ENCODE measurements at places on chromosomes 2 and 18.

DNA sequence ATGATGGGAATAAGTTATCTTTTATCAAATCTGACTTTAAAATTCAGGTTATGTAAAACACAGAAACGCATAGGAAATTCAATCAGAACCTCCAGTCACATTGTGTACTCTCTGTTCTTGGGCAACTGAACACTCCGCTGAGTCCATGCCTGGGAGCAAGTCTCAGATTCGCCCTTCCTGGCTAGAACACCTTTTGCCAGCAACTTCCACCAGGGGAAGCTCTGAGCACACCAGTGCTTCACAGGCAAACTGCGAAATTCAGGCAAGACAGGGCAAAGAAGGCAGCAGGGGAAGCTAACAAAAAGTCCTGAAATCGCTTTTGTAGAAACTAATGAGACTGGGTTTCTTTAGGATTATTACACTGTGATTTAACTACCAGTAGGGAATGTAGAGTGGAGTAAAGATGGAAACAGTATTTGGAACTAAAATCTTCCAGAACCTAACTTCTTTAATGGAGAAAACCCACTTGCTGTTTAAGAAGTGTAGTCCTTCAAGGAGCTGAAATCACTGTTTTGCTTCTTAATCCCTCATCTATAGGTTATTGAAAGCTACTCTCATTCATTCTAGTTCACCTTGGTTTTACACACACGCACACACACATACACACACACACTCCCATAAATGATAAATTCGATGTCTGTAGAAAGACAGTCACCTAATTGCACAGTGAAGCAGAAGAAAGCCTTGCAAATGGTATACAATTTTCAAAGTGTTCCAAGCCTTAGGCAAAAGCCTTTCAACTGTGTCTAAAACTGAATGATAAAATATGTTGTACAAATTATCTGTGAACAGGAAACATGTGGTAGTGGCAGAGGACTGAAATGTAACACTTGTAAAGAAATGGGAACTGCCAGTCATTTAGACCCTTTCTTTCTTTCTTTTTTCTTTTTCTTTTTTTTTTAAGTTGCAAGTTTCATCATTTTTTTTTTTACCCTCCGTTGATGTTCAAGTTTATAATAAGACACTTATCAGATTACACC, 214.5 kb downstream of the TMEM182 start:
- DNase-seq = peak; percentile 73

DNA sequence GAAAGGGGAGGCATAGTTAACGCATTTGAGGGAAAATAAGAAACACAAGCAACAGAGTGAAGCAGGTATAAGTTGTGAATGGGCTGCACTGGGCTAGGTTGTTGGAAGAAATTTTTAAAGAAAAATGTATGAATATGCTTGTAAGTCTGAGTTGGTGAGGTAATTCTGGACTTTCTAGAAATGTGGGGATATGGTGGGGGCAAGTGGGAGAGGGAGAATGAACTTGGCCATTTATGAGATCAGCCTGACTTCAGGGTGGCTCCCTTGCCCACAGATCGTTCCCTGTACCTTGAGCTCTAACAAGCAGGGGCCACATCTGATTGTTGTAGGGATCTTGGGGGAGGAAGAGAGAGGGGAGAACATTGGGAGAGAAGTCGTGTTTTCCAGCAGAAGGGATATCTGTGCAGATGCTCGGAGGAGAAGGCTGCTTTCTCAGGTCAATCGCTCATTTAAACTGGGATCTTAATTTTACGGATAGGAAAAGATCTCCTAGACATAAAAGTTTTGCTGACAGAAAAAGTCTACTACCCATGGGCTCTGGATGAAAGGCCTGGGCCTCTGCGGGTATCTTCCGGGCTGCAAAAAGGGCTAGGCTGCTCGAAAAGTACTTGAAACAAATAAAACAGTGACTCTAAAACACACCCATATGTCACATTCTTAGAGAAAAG, 42.5 kb upstream of the FZD5 start:
- DNase-seq = no peak

- no peak for DNase-seq
Observed at GRCh38 chr18:29063346-29063745, 886.4 kb upstream of the CDH2 start.

DNA sequence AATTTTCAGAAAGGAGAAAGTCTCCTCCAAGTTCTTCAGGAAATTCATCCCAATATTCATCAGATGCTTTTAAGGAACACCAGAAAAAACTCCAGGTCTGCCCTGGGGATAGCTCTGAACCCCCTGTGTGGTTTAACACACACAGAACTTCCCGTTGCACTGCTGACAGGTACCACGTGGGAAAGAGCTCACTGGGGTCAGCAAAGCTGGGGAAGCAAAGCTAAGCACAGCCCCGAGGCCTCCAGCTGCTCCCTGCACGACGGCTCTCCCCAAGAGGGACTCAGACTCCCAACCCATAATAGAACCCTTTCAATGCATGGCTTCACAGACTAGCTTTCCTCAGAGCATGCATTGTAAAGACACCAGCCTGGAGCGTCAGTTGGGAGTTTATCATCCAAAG, 28.0 kb downstream of the ADI1 start:
- DNase-seq = no peak

- DNase-seq = no peak
Observed at GRCh38 chr2:222677981-222678380, 6.5 kb downstream of the MOGAT1 start.

GRCh38 chr18:3495691-3496430, 45.9 kb downstream of the TGIF1 start:
- no peak for DNase-seq

GRCh38 chr2:191789796-191790195, 57.1 kb downstream of the CAVIN2 start:
- no peak for DNase-seq

DNA sequence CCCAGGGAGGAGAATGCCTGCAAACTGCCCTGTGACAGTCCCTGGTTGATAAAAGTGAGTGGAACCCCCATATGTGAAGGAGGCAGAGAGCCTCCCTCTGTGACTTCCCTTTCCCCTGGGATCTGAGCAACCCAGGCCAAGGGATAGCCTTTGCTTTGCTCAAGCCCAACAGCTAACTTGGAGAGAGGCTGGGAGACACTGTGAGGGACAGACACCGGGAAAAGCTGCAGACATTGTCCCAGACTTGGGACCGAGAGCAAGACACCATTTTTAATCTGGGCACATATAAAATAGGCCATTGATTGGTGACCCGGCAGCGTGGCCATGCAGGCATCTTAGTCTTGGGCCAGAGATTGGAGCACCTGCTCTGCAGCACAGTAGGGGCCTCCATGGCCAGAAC, 96.1 kb upstream of the SALL3 start:
- no peak for DNase-seq

GRCh38 chr2:17813010-17813741, 3.1 kb upstream of the MSGN1 start:
- DNase-seq = no peak

GRCh38 chr2:158189526-158189925, 87.8 kb downstream of the UPP2 start:
- DNase-seq = no peak

DNA sequence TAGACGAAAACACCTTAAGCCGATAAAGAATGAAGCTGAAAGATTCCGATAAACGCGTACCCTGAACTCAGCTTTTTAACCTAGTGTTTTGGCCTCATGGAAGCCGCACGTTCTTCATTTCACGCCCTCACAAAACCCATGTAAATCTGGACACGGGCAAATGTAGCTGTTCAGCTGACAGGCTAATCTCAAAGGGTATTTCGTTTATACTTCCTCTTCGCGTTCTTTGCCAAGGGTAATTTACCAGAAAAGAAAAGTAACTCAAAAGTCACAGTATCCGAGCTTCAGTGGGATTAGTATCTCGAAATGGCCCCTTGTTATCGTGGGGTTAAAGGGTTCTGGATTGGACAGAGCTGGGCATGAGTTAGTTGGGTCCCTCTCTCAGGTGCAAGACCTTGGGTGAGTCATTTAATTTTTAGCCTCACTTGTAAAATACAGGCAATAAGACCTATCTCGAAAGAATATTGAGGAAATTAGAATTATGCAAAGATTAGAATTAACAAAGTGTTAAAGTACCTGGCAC, 22.0 kb upstream of the STPG4 start:
- no peak for DNase-seq

GRCh38 chr2:45496869-45497268, 114.2 kb downstream of the SRBD1 start:
- no peak for DNase-seq

- DNase-seq = peak; percentile 15
Observed at GRCh38 chr2:166516712-166517303, 22.8 kb upstream of the SCN7A start.

DNA sequence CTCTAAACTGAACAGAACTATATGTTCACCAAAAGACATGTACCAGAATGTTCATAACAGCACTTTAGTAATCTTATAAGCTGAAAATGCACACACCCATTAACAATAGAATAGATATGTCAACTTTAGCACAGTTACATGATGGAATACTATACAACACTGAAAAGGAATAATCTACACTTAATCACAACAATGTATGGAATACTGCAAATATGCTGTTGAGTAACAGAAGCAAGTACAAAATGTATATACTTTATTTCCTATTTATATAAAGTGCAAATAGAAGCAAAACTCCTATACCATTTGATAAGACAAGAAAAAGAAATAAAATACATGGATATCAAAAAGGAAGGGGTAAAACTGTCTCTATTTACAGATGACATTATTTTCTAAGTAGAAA, 352.8 kb downstream of the NCKAP5 start:
- DNase-seq = no peak

- DNase-seq = no peak
Observed at GRCh38 chr18:42289526-42289925, 334.5 kb downstream of the PIK3C3 start.

- no peak for DNase-seq
Observed at GRCh38 chr18:12449051-12449785, 41.5 kb downstream of the PRELID3A start.

DNA sequence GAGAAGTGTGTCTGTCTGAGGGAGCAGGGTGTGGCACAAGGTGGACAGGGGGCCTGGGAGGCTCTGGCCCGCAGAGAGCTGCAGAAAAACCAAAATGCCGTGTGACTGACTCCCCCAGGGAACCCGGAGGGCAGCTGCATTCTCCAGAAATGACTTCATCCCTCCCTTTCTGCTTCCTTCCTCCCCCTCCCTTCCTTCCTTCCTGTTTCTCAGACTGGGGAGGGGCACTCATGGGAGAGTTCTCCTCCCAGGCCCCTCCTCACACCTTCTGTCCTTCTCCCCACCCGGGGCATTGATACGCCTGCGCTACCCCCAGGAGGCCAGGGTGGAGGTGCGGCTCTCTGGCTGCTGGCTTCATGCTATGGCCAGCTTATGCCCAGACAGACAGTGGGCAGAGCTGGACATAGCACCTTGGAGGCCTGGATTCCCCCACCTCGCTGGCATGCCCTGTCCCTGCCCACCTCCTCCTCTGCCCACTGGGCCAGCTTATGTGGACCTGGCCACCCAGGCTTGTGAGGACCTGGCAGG, 8.2 kb upstream of the GPR17 start:
- DNase-seq = no peak

- no peak for DNase-seq
Observed at GRCh38 chr2:39537150-39537549, 100.1 kb upstream of the MAP4K3 start.

GRCh38 chr2:209663139-209663538, 108.5 kb upstream of the UNC80 start:
- DNase-seq = no peak

DNA sequence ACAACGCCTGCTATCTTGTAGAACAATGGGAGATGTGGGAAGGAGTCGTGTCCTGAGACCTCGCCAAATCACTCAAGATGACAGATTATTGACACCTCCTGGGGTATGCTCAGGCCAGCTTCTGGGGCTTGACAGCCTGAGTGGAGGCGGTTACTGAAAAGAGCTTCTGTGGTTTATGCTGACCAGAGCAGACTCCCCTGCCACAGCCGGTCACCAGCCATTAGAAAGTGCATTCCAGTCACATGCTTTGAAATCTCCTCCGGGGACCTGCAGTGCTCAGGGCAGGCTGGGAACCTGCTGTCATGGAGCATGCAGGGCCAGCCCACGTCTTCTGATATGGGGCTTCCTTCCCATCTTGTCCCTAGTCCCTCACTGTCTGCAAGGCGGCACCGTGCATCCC, 215.9 kb downstream of the SEPTIN10 start:
- DNase-seq = no peak

DNA sequence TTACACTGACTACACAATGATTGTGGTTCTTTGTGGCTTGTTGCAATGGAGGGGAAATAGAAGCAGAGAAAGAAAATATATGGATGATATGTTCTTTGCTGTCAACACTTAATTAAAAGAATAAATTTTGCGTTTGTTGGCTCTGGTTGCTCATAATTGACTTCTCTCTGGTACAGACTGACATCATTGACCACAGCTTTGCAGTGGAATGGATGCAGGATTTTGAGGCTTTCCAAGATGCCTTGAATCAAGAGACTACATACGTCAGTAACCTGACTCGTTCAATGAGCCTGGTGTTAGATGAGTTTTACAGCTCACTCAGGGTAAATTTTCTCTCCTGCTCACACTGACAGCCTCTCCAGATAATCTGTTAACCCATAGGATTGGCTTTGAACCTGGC, 9.9 kb downstream of the GPN1 start:
- DNase-seq = no peak

GRCh38 chr2:64342195-64343099, 111.5 kb upstream of the LGALSL start:
- DNase-seq = no peak

DNA sequence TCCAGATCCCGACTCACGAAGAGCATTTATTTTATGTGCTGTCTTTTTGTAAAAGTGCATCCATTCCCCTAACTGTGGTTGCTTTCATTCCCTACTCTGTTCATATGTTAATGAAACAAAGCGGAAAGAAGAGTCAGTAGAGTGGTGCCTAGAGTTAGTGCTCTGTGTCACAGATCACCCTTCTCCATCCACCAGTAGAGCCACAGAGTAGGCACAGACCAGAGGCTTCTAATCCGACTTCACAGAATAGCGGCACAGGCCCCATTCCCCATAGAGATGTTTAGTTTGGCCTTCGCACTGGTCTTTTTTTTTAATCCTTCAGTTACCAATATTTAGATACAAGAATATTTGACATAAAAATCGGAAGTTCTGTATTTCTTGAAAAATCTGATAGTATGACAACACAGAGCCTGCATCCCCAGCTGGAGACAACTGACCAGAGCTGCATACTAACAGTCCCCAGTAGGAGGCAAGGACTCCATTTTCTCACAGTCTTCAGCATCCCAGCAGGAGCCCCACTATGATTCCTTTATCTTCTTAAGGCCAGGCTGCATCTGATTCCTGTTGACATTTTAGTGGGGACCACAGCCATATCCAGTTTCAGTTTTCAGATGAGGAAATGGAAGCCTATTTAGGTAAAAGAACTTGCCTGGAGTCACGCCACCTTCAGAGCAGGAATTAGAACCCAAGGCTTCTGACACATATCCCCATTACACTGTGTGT, 7.0 kb downstream of the G6PC2 start:
- no peak for DNase-seq

- peak; percentile 18 for DNase-seq
Observed at GRCh38 chr2:42117923-42118753, 51.0 kb upstream of the EML4 start.
